ENCODE measurements at places on chromosomes 11 and 22.

- no peak for DNase-seq
These were observed 29.2 kb downstream of the GUCY1A2 start for GRCh38 chr11:106989078-106989455.

- no peak for DNase-seq
These were observed 25.0 kb upstream of the YPEL1 start for GRCh38 chr22:21760640-21761039.

- no peak for DNase-seq
These were observed 1.5 kb downstream of the BACE1-AS start for GRCh38 chr11:117292616-117293015.

GRCh38 chr11:122099374-122100036 is 16.5 kb downstream of the BLID start:
- DNase-seq = no peak

GRCh38 chr22:44242946-44243724 is 62.4 kb downstream of the PARVG start:
- DNase-seq = no peak
